ENCODE measurements at places on chromosomes 3 and 15.

- DNase-seq: no peak
Observed at GRCh38 chr3:135792858-135793475, 172.6 kb upstream of the PPP2R3A start.

DNA sequence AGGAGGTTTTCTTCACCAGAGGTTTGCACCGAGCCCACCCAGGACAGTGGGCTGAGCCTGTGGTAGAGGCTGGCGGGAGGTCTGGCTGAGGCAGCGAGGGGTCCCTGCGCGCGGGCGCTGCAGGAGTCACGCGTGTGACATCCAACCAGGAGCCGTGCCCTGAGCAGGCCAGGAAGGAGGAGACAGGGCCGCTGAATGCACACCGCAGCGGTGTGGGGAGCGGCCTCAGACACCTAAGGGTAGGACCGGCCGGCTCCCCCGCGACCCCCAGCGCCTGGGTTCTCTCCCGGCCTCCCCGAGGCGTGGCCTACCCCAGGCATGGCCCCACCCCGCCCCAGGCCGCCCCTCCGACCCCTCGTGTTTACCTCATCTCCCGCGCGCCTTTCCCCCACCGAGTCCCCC is 412 bp downstream of the SLC41A3 start:
- DNase-seq: peak; percentile 44

GRCh38 chr3:68743521-68743920 is 188.8 kb downstream of the TAFA4 start:
- no peak for DNase-seq

- DNase-seq: no peak
Observed at GRCh38 chr3:22951910-22952309, 251.2 kb upstream of the UBE2E2 start.

DNA sequence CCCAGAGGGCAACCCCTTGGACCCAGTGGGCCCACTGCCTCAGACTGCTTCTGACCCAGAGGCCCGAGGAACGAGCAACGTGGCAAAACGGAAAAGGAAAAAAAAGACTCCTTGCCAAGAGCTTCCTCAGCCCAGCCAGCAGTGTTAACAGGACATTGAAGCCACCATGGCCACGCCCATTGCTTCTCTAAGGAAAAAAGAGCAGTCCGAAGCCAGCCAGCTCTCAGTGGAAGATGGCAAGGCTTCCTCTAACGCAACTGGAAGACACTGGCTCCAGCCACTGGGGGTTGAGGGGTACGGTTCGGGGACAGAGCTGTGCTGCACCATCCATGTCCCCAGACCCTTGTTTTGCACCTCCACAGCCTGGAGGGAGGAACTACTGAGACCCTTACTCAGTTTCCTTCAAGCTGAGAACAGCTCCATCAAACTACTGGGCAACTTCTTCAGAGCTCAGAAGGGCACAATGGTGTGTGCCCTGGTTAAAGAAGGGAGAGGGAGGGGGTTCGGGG is 10.7 kb downstream of the BMF start:
- DNase-seq: no peak

- no peak for DNase-seq
Observed at GRCh38 chr3:23835802-23836201, 30.0 kb downstream of the UBE2E1 start.

DNA sequence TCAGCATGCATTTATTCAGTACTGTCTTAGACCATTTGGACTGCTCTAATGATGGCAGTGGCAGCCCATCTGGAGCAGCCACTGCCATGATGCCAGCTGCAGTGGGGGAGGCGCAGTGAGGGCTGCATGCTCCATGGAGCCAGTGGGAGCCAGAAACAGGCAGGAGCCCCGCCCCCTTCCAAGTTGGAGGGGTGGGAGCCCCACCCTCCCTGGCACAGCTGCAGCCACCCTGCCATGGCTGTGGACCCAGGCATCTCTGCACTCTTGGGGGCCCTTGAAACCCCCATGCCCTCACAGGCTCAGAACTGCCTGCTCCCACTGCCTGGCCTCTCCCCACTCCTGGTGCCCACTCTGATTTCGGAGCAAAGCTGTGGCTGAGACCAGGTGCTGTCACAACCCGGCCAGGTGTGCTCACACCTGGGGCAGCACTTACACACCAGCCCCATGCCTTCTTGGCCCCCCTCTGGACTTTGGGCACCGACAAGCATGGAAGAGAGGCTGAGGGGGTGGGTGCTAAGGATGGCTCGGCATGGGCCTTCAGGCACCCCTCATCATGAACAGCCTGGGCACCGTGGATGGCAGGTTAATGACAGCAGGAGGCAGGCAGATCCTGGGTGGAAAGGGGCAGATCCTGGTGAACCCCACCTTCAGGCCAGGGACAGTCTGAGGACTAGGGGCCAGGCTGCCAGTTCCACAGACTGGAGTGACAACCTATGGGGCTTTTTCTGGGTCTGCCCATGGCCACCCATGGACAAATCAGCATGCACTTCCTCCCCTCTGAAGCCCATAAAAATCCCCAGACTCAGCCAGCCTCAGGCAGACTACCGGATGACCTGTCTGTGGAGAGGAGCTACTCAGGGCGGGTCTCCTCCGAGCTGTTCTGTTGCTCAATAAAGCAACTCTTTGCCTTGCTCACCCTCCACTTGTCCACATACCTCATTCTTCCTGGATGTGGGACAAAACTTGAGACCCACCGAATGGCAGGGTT is 18.3 kb downstream of the TBC1D21 start:
- DNase-seq: no peak

DNA sequence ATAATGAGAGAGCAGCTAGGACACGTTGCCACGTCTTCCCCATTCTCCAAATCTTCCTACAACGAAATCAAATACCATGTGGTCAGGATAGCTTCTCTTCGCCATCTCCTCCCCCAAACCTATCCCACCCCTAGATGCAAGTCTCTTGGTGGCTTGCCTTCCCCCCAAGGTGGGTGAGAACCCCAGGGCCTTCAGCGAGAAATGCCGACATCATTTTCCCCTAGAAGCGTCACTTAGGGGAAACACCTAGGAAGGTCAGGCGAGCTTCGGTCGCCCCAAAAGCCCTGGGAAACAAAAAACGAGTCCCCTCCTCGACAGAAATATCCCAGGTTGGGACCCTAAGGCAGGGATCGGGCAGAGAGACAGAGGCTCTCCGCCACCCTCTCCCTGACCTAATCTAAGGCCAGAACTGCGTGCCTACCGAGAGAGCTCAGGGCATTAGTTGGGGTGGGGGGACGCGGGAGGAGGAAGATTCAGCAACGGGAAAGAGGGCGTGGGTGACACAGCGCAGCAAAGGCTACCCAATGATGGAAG is 502 bp downstream of the DPH3 start:
- peak; percentile 37 for DNase-seq

- no peak for DNase-seq
Observed at GRCh38 chr3:153614140-153614539, 452.1 kb downstream of the RAP2B start.
